ENCODE measurements at places on chromosomes 4 and X. TPM values are rescaled to one million over a fixed set of nuclear protein-coding genes. Genes with fewer than 3 reads are reported as not detected.

The PRKG2 gene
- 0.63 TPM for total RNA-seq

The HAUS7 gene
- total RNA-seq: 35.7 TPM

The BEX3 gene
- 171 TPM for total RNA-seq

DNA sequence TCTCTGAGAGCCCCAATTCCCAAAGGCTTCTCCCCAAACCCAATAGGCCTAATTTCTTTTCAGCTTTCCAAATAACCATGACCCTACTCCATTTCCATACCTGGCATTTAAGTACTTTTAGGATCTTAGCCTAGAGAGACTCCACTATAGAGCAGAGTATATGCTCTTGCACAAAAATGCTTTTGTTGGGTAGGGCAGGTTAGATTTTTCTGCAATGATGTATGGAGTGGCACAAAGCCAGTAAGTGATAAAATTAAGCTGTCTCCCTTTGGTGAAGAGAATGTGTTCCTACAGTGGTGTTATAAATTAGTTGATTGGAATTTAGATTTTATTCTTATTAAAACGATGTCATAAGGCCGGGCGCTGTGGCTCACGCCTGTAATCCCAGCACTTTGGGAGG is 124.9 kb downstream of the INPP4B start:
- no peak for DNase-seq

DNA sequence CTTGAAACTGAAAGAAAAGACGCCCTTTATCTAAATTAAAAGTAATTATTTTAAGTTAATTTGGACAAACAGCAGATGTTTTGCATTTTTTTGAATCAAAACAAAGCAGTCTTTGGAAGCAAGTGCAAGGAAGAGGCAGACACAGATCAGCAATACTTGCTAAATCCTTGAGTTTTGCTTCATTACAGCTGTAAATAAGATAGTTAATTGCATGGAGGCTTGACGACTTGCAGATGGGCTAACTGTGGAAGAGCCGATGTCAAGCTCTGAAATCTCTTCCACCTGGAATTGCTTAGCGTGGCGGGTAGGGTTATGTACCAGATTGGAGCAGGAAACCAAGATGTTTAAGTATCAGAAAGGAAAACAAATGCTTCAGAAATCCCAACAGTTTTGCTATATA is 148.8 kb downstream of the POLA1 start:
- DNase-seq: no peak

- no peak for DNase-seq
These were observed 23.9 kb upstream of the RNF212 start for GRCh38 chr4:1137063-1137776.

DNA sequence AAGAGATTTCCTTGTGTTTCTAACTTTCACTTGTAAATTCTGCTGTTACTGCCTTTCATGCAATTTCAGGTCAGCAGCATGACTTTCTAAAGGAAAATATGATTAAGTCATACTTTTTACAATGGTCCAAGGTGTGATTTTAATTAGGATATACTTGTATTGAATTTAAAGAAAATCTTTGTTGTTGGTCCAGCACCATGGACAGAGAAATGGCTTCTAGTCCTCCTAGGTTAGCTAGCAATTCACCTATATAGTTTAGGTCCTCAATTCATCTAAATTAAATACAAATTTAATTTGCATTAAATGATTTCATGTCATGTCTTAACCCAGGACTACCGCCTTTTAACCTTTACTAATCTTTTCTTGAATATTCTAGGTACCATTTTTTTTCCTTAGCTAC is 304.9 kb upstream of the RPS6KA3 start:
- no peak for DNase-seq

GRCh38 chrX:39802354-39802753 is 295.4 kb downstream of the BCOR start:
- no peak for DNase-seq

- no peak for DNase-seq
These were observed 137.0 kb upstream of the PSAPL1 start for GRCh38 chr4:7571701-7572100.
